Epithelial cell of proximal tubule (primary cell): ENCODE measurements at places on chromosomes 4 and X. TPM values are rescaled to one million over a fixed set of nuclear protein-coding genes. Genes with fewer than 3 reads are reported as not detected.

CXXC4 gene
- total RNA-seq: under 0.01 and 0.29 TPM in 2 replicates

HTR2C gene
- not detected in 2 replicates for total RNA-seq

VCX gene
- total RNA-seq: not detected in 2 replicates

PCSK1N gene
- total RNA-seq: 12.4 and 19.3 TPM in 2 replicates

MAGEB17 gene
- 0.14 TPM in 1 of 2 replicates, not detected in the other for total RNA-seq

FMR1NB gene
- total RNA-seq: not detected in 2 replicates

TMPRSS11B gene
- total RNA-seq: not detected in 2 replicates

IL1RAPL1 gene
- total RNA-seq: not detected in 2 replicates

WDFY3 gene
- 23.6 and 35.1 TPM in 2 replicates for total RNA-seq

GAGE2A gene
- total RNA-seq: not detected in 2 replicates

TCP11X2 gene
- total RNA-seq: 0.12 TPM in 1 of 2 replicates, not detected in the other

CT45A3 gene
- not detected in 2 replicates for total RNA-seq

P2RY8 gene
- total RNA-seq: not detected in 2 replicates

SLITRK4 gene
- total RNA-seq: 1.7 and 4.8 TPM in 2 replicates
